ENCODE measurements at places on chromosomes 2 and 18.

DNA sequence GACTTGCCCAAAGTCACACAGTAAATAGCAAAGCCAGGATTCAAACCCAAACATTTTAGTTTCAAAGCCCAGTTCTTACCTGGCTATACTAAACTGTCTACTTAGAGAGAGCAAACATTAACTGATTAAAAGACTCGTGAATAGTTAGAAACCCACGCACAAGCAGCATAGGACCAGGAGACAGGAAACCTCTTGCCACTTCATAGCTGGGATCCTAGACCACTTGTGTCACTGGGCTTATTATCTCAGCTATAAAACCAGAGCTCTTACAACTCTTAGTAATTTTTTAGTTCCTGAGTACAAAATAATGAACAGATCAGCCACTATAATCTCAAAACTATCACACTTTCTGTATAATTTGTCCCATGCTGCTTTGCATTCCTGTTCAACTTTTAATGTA, 2.4 kb upstream of the AAK1 start:
- peak; percentile 27 for DNase-seq

DNA sequence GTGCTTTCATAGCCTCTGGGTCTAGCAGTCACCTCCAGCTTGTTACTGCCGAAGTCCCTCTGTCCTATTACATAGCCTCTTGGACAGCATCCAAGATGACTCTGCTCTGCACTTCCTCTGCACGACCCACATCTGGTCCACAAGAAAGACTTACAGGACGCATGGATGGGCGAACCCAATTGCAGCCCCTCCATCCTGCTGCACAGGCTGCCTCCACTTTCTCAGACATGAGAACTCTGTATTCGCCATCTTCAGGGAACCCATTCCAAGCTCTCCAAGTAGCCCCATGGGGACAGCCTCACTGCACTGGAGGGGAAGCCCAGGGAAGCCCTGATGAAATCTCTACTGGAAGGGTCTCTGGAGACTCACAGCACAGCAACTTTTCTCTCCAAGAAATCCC, 172.1 kb downstream of the GFPT1 start:
- DNase-seq: no peak

GRCh38 chr2:239178954-239179353, 221.9 kb downstream of the HDAC4 start:
- DNase-seq: no peak

GRCh38 chr2:2175381-2176090, 155.5 kb downstream of the MYT1L start:
- no peak for DNase-seq
